ENCODE measurements at places on chromosomes 3 and 15.

DNA sequence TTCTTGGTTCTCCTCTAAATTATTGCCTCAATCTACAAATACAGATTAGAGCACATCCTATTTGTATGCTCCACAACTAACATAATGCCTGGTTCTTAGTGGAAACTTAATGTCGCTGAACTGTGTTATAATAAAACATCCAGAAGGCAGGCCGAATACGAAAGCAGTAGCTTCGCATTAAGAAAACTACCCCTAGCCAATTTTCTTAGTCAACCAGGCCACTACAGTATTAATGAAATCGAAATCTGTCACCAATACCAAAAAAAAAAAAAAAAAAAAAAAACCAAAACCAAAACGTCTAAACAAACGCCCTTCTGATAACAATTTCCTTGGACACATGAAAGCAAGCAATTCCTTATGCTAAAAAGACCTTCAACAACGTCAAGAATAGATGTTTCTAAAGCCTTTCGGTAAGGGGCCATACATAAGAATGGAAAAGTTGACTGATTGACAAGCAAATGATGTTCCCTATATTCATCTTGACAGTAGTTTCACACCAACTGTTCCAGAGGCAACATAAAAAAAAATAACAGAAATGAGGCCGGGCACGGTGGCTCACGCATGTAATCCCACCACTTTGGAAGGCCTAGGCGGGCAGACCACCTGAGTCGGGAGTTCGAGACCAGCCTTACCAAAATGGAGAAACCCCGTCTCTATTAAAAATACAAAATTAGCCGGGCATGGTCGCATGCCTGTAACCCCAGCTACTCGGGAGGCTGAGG, 1.3 kb downstream of the DENND6A start:
- no peak for DNase-seq

DNA sequence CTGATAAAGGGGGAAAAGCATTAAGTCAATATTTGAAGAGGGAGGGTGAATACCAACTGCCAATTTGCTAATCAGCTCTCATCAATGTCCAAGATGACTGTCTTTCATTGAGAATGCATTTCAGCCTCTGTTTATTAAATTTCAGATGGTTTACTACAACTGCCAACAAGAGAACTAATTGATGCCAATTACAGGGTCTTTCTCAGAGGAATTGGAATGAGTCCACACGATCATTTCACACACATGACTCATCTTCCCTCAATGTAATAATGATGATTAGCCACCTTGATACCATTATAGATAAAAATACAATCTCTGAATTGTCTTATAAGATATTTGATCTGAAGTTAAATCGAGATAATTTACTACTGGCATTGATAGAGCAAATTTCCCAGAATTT, 1274.4 kb downstream of the ROBO2 start:
- DNase-seq, result no peak

DNA sequence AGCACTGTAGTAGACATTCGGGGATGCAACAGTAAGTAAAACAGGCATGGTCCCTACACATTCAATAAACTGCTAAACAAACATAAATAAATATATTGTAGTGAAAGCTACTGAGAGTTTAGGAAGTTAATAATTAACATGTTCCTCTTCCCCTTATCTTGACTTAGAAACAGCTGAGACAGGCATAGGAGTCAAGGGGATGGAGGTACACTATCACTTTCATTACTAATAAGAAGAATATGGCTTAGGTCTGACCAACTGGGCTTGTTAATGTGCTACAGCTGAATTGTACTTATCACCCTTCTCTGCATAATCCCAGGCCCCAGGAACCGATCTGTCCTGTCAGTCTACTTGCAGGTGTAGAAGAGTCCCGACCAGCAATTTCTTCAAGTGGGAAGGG, 116.3 kb upstream of the DAZL start:
- DNase-seq, result no peak

- DNase-seq, result no peak
Observed at GRCh38 chr15:63492541-63493077, 11.8 kb upstream of the USP3 start.

- no peak for DNase-seq
Observed at GRCh38 chr3:127714866-127715265, 42.1 kb downstream of the ABTB1 start.

GRCh38 chr3:164879201-164879600, 199.1 kb downstream of the SI start:
- peak; percentile 24 for DNase-seq

GRCh38 chr3:31561891-31562290, 29.2 kb downstream of the STT3B start:
- no peak for DNase-seq

- DNase-seq, result no peak
Observed at GRCh38 chr3:141147657-141148056, 84.0 kb upstream of the PXYLP1 start.

GRCh38 chr15:39124553-39125171, 456.2 kb upstream of the THBS1 start:
- DNase-seq, result no peak

DNA sequence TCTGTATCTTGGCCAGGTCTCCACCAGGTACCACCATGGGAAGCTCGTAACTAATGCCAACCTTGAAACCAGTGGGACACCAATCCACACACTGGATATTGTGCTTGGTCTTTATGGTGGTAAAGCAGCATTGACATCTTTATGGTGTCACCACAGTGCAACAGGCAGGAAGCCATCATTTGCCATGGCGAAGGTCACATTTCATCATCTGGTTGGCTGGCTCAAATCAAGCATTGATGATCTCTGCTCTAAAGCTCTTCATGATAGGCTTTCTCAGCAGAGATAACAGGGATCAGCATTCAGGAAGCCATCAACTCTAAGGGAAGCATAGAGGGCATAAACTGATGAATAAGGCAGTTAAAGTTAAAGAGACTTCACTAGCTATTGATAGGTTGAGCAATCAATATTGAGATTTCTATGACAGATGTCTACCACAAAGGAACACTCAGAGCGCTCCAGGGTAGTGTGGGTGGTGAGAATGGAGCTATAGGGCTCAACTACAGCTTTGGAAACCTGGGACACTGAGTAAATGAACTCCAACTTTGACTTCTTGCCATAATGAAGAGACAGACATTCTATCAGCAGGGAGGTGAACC, 54.1 kb upstream of the ACTC1 start:
- no peak for DNase-seq

GRCh38 chr3:133561679-133562078, 11.8 kb upstream of the CDV3 start:
- DNase-seq, result no peak

GRCh38 chr3:143170676-143171075, 51.1 kb downstream of the CHST2 start:
- no peak for DNase-seq

DNA sequence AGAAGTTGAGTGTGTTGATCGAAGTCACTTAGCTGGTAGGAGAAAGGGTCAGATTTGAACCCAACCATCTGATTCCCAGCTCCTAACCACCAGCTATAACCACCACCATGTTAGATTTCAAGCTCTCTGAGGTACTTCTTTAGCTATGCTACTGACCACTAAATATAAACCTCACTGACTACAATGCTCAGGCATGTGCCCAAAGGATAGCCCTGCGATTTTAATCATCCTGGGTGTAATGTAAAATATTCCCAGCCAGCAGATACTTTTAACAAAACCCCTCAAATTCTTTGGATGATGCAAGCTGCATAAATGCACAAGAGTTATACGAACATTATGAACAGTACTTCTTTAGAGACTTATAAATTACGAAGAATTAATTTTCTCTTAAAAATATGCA, 115.2 kb upstream of the TSC22D2 start:
- no peak for DNase-seq

DNA sequence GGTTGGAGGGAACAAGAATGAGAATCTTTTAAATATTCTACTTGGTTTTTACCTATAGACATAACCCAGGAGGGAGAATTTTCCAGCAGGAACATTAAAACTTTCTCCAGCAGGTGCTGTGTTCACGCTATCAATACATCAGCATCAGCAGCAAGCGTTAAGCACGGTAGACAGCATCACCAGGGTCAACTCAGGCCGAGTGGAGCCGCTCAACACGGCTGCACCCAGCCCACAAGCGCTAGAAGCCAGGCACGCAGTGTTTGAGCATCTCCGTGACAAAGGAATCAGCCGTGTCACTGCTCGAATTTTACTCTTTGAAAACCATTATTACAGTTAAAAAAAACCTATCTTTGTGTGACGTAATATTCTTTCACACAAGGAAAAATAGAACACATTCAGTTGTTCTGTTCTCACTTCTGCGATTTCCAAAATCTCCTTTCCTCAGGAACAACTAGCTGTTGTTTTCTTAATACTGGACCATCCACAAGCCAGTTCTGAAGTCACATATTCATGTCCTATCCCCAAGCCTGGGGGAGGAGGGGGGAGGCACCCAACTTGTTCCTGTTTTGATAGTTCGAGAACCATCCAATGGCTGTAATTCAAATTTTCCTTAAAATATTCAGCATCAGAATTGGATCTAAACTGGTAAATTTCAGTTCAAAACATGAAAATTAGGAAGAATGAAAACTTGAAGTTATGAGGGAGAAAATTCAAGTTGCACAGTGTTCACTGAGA, 77.9 kb downstream of the ADAMTS17 start:
- DNase-seq, result no peak

DNA sequence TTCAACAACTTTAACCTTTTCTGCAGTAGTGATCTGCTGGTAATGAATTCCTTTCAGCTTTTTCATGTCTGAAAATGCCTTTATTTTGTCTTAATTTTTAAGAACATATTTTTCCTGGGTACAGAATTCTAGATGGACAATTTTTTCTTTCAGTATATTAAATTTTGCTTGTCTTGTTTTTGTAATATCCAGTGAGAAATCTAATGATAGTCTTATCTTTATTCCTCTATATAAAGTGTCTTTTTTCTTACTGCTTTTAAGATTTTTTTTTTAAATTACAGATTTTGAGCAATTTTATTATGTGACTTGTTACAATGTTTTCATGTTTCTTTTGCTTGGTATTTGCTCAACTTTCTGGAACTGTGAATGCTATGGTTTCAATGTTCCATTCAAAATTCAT, 38.1 kb downstream of the TCF12 start:
- DNase-seq, result no peak

GRCh38 chr15:97976766-97977503, 16.4 kb downstream of the ARRDC4 start:
- no peak for DNase-seq

GRCh38 chr3:53079791-53080555, 34.1 kb upstream of the SFMBT1 start:
- DNase-seq, result no peak

DNA sequence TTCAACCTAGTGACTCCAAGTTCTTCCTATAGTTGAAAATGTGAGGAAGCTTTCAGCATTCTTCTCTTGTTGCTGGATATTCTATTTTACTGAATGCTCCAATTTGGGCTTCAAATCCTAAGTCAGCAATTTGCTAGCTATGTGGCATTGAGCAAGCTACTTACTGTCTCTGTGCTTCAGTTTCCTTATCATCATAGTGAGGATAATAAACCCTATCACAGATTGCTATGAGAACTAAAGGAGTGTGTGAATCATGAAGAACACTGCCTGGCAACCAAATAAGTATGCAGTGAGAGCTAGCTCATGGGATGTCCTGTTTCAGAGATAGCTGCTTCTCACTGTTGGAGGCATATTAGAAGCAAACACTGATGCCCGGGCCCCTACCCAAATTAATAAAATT, 163.8 kb upstream of the CDIN1 start:
- no peak for DNase-seq

DNA sequence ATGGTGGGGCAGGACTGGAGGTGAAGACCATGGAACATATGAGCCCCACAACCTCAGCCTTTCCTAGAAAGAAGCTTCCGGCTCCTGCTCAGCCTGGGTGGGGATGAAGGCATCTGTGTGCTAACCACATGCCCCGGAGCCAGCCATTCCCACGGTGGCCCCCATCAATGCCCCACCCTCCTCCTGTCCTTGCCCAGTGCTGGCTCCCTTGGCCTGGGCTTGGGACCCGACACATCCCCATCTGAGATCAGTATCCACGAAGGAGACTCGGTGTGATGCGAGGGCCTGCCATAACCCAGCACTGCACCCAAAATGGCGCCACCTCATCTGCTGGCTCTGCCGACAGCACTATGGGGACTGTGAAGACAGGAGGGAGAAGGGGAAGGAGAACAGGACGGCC, 16.5 kb upstream of the PLXND1 start:
- no peak for DNase-seq

- DNase-seq, result no peak
Observed at GRCh38 chr15:90921887-90922286, 10.5 kb downstream of the HDDC3 start.

DNA sequence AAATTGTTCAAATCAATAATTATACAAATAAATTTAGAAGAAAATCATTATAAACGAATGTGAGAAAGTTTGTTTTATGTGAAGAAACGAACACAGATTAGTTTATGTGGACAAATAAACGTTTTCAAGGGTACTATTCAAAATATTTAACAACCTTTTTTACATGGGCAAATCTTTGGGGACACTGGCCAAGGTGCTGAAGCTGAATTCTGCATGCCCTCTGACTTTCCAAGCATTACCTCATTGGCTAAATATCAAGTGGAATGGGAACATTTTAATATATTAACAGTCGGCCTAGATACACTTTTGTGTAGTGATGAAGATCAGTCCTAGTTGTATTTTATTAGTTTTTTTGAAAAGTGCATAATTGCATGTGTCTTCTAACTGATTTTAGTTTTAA, 636.4 kb upstream of the DPPA4 start:
- DNase-seq, result peak; percentile 14

GRCh38 chr15:92109191-92109873, 255.8 kb downstream of the SLCO3A1 start:
- no peak for DNase-seq

- no peak for DNase-seq
Observed at GRCh38 chr3:170410428-170411029, 8.1 kb upstream of the CLDN11 start.

DNA sequence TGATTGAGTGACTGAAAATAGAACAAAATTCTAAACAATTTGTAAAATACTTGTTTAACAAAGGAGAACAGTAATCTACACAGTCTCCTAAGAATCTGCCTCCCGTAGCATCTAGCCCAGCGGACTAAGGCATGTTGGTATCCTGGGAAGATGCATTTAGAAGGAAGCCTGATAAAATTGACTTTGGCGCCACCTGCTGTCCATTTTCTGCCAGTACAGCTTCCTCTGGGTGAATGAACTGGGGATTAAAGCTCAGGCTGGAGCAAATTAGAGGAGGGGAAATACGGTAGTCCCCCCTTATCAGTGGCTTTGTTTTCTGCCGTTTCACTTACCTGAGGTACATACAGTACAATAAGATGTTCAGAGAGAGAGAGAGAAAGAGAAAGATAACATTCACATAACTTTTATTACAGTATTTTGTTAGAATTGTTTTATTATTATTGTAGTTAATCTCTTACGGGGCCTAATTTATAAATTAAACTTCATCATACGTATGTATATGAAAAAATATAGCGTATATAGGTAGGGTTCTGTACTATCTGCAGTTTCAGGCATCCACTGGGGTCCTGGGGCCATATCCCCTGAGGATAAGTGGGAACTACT, 191.6 kb downstream of the GAP43 start:
- DNase-seq, result peak; percentile 84

GRCh38 chr3:117688583-117688982, 979.0 kb downstream of the TUSC7 start:
- DNase-seq, result no peak

- DNase-seq, result no peak
Observed at GRCh38 chr3:188584162-188584529, 430.2 kb downstream of the LPP start.

All from nephron progenitor cell (in vitro differentiated cells).